ENCODE measurements at places on chromosomes 3 and 15.
A peak's percentile ranks its signal among the peaks of the same experiment; 100 is the strongest.

- no peak for DNase-seq
Measured at GRCh38 chr15:38176691-38177090, 75.9 kb upstream of the SPRED1 start.

- no peak for DNase-seq
Measured at GRCh38 chr15:80591471-80591870, 103.6 kb upstream of the ABHD17C start.

DNA sequence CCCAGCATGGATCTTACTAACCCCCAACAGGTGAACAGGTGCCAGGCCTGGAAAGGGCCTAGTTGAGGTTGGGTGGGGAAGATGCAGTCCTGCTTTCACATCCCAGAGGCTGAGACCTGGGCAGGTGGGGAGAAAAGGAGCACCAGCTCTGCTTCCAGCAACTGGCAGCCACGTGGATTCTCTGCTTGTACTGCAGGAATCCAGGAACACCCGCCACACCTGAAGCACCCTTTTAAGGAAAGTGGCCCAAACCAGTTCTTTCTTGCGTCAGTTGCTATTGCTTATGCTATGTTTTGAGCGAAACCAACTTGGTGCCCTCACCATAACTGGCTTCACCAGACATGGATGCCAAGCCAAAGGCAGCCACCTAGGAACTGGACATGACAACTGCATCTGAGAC lies 28.1 kb upstream of the NEO1 start:
- no peak for DNase-seq

DNA sequence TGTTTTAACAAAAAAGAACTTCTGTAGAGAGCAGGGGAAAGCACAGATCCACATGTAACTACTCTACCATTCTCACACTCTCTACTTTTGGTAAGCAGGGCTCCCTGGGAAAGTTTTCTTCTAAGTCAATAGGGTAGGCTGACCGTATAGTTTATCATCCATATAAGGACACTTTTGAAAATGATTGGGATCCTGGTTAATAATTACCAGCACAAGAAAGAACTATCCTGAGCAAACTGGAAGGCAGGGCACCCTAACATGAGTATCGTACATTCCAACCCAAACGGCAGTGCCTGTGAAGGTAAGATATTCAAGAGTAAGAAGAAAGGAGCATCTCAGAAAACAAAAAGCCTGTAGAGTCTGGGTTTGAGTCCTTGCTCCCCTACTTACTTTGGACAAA lies 22.1 kb downstream of the SUSD5 start:
- DNase-seq, result no peak

DNA sequence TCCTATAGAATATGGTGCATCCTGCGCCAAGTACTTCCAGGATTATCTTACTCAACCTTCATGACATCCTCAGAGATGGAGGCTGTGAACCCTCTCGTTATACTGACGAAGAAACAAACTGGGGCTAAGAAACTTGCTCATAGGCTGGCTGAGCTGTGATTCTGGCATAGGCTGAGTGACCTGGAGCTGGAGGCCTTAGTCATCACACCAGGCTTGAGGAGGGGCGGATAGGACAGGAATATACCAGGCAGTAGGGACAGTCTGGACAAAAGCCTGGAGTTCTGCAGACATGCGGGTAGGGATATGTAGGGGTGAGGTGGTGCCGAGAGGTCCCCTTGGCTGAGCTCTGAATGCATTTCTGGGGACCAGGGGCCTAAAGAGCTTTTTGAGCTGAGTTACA lies 18.1 kb downstream of the HEMK1 start:
- no peak for DNase-seq

GRCh38 chr3:43608751-43609150 lies 13.1 kb downstream of the ANO10 start:
- DNase-seq, result no peak

GRCh38 chr3:71701251-71701762 lies 23.9 kb downstream of the EIF4E3 start:
- no peak for DNase-seq

GRCh38 chr15:49692514-49693090 lies 71.8 kb downstream of the DTWD1 start:
- DNase-seq, result no peak

GRCh38 chr3:74331711-74332110 lies 282.7 kb downstream of the CNTN3 start:
- no peak for DNase-seq

- no peak for DNase-seq
Measured at GRCh38 chr15:86106306-86106705, 26.6 kb downstream of the AGBL1 start.

DNA sequence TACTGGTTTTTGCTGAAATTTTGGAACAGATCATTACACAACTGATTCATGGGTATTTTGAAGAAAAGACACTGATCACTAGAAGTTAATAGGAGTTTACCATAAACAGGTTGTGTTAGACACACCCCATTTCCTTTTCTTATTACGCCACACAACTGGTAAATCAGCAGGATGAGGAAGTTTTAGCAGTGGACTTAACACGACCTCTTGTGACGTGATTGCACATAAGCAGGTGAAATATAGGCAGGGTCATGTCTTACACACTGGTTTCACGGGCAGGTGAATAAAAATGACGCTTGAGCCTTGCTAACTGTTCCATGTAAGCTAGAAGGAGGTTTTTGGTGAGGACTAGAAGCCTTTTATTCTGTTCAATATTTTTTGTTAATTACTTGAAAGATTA lies 27.1 kb upstream of the TPRG1 start:
- peak; percentile 80 for DNase-seq

- DNase-seq, result peak; percentile 15
Measured at GRCh38 chr15:85047271-85047948, 65.8 kb downstream of the PDE8A start.

GRCh38 chr15:51672155-51672687 lies 9.1 kb upstream of the SCG3 start:
- DNase-seq, result no peak

DNA sequence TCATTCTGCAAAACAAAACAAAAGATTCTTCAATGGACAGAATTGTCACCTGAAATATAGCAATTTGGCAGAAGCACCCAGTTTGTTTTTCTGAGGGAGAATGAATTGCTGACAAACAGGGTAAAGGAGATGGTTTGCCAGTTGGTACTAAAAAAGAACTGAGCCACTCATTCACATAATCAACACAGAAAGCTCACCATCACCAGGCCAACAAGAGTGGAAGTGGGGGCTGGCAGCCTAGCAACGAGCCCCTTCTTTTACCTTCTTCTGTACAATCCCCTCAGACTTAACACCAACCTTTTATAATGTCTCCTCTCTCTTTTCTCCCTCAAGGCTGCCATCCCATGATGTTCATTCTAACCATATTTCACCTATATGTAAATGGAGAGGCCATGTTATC lies 5.9 kb downstream of the TOP2B start:
- DNase-seq, result no peak

DNA sequence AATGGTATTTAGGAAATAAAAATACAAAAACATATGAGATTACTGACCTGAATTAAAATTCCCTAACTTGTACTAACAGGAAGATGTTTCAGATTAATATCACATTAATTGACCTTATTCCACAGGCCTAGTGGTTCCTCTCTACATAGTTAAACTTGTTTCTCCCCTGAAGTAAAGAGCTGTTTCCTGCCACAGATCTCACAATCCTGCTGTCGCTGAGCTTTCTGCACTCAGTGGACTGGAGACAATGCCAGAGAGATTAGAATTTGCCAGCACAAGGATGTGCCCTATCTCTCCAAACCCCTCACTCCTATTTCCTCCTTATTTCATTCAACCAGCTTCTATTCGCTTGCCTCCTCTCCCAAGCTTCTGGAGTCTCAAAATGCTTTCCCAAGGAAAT lies 130.6 kb downstream of the CTNNB1 start:
- no peak for DNase-seq

GRCh38 chr3:33104803-33105202 lies 7.9 kb upstream of the GLB1 start:
- DNase-seq, result no peak

DNA sequence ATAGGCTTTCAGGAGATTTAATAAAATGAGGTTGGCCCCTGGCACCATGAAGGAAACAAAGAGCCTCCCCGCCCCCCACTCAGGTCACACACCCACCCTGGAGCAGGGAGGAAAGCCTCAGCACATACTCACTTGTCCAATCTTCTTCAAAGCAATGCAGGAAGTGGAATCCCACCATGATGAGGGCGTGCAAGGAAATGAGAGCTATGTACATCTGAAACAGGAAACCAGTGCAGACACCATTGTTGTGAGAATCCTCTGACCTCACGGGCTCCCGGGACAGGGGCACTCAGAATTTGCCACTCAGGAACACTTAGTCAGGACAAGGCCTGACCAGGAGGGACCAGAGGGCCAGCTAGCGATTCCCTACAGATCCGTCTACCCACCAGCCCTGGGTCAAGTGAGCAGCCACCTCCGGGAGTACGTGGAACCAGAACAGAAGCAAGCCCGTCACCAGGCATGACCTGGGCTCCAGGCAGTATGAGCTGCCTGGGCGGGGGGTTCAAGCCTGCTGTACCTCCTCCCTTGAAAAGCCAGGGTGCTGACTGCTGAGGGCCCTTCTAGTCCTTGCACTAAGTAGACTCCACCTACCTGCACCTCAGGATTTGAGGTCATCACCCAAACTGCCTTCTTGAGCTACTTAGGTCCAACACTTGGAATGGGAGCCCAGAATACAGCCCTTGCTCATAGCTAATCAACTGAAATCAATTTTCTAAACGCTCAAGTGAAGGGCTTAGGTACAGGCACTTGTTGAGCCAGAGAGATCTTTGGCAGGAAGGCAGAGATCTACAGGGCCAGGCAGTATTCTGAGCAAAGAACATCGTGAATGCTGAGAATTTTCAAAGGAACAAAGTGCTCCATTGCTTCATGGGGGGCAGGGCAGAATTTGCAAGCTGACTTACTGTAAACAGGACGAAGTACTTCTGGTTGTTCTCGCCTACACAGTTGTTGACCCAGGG lies 42.7 kb downstream of the ZDHHC3 start:
- DNase-seq, result no peak

DNA sequence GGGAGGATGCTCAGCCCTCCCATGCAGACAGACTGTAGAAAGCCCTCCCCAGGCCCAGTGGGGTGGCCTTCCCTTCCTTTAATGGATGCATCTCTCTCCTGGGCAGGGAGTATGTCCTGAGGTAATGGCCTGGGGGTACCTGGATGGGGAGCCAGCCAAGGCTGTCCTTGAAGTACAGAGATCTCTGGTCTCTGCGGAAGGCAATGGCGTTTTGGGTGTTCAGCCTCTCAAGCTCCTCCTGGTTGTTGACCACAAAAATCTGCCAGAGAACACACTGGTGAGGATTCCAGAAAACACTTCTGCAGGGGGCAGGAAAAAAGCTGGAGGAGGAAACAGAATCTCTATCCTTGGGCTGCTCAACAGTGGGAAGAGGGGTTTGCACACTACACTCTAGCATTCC lies 28.9 kb downstream of the EAF1 start:
- no peak for DNase-seq
